ENCODE measurements at places on chromosomes 6 and 20.

DNA sequence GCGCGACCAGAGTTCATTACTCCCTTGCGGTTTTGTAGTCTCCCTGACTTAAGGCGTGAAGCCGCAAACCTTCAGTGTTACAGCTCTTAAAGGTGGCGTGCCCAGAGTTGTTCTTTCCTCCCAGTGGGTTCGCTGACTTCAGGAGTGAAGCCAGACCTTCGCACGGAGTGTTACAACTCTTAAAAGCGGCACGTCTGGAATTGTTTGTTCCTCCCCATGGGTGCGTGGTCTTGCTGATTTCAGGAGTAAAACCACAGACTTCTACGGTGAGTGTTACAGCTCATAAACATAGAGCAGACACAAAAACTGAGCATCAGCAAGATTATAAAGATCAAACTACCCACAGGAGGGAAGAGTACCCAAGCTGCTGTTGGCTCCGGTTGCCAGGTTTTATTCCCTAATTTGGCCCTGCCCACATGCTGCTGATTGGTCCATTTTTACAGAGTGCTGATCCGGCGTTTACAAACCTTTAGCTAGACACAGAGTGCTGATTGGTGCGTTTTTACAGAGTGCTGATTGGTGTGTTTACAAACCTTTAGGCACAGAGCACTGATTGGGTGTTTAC, 10.4 kb downstream of the TMEM14C start:
- peak; percentile 21 for DNase-seq

- DNase-seq: no peak
Measured at GRCh38 chr6:54516321-54516720, 208.1 kb downstream of the TINAG start.

GRCh38 chr20:49335476-49335875, 57.6 kb upstream of the ZNFX1 start:
- no peak for DNase-seq

DNA sequence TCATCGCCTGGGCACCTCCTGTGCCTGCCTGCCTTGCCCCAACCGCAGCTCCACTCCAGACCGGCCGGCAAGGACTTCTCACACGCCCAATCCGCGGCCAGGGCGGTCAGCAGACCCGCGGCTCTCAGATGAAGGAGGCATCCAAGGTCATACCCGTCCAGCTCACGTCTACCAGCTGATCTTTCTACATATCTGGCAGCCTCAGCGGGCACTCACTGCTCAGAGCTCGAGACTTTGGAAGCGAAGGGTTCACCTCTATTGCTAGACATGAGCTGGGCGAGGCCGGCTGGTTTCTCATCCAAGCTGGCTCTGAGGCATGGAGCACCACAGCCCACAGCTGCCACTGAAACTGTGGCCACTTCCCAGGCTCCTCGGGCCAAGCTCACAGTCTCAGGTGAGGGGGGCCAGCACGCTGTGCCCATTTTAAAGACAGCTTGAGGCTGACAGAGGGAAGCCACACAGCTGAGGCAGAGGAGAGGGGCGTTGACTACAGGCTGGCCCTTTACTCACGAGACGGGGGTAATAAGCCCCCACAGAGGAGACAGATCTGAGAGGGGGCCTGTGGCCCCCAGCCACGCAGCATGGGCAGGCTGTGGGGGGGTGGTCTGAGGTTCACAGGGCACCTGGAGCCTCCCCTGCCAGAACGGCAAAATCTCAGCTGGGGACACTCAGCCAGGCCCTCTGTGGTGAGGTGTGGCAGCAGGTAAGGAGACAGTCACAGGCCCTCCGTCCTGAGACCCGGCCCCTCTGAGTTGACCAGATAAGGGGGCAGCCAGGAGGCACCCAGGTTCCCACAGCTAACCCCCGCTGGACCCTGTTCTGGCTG, 2.0 kb downstream of the LAMA5 start:
- DNase-seq: no peak

- DNase-seq: no peak
Measured at GRCh38 chr20:58227391-58228102, 906 bp downstream of the ANKRD60 start.

- no peak for DNase-seq
Measured at GRCh38 chr6:101595276-101595675, 201.8 kb downstream of the GRIK2 start.

DNA sequence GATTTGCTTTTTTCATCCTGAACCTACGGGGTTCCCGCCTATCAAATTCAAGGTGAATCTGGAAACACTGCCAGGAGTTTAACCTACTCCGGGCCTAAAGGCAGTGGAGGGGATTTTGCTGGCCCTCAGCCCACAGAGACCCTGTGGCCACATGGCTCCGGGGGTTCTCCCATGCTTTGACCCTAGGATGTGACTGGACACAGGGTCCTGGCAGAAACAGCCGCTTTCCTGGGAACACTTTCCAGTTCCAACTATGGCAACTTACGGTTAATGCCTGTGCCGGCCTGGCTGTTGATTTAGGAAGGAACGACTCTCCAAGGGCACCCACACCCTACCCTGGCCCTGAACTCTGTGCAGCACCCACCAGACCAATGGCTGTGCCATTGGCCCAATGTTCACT, 141.7 kb upstream of the RPS6KA2 start:
- DNase-seq: no peak

DNA sequence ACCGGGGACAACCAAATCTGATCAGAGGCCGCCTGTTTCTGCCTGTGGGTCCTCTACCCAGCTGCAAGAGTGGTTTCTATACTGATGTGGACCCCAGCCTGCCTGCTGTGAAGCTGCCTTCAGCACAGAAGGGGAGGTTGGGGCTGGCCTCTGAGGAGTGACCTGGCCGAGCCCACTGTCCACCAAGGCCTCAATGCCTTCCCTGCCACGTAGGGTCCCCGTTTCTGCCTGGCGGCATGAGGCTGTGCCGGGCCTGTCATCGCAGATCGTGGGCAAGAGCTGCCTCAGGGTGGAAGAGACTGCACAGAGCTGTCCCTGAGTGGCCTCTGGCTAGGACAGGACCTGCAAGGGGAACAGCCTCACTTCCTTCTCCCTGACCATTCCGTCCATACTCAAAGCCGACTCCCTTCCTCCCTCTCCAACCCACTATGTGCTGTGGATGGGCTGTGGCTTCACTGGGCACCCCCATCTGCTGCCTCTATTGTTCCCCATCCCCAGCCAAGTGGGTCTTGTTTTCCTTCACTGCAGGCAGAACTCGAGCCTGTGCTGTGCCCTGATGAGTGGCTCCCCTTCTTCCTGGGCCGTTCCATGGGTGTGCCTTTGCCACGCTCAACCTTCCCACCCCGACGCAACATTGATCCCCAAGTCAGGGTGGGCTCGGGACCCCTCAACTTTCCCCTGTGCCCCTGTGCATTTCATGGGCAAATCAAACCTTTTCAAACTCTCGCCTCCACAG, 60.3 kb downstream of the ERMARD start:
- DNase-seq: no peak

- no peak for DNase-seq
Measured at GRCh38 chr6:44138717-44139350, 11.5 kb downstream of the TMEM63B start.

GRCh38 chr6:168913866-168914469, 339.7 kb downstream of the THBS2 start:
- DNase-seq: no peak

- DNase-seq: peak; percentile 3
Measured at GRCh38 chr20:25539742-25540672, 45.3 kb downstream of the NINL start.

GRCh38 chr6:104606361-104606760, 253.4 kb downstream of the HACE1 start:
- DNase-seq: no peak

DNA sequence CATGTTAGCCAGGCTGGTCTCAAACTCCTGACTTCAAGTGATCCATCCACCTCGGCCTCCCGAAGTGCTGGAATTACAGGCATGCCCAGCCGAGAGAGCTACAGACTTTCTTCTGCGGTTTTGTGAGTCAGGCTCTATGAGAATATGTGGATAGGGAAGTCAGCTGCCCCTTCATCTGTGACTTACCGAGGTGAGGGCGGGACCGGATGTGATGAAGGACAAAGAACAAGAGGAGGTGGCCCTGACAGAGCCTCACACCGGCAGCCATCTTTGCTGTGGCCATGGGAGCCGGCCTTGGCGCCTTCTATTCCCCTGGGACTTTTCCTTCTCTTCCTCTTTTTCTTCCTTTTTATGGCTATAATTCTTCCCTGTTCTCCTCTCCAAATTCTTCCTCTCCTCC, 67.0 kb downstream of the IYD start:
- DNase-seq: no peak

DNA sequence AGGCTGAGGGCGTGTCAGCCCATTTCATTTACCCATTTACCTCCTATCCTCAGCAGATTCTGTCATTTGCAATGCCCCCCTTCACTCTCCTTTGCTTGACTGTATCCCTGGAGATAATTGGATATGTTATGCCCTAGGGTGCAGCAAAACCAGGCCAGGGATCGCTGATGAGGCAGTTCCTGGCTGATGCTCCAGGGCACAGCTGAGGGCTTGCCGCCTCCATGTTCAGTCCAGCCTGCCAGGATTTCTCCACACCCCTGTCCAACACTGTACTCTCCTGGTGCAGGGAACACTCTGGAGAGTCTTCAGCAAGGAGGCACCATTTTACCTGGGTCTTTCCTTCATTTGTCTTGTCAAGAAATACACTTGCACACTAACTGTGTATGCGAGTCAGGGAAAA, 532.1 kb upstream of the CHD6 start:
- no peak for DNase-seq

GRCh38 chr6:147651249-147652063, 143.0 kb downstream of the SAMD5 start:
- DNase-seq: no peak

DNA sequence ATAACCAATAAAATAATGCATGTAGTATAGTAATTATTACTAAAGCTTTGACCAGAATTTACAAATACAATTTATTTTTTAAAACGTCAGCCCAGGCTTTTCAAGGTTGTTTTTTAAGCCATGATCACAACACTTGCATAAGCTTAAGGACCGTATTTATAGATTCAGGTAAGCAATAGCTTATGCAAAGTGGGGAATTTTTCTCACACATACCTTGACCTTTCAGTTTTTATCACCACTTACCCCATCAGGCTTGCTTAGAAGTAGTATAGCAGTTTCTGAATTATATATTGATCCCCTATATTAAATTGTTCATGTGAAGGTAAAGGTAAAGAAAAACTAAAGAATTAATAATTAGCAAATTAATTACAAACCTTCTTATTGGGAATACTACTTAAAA, 232.3 kb upstream of the FKBP1C start:
- DNase-seq: no peak

- no peak for DNase-seq
Measured at GRCh38 chr20:10217721-10218410, 764 bp upstream of the SNAP25 start.

GRCh38 chr20:46939031-46939965, 44.7 kb downstream of the EYA2 start:
- peak; percentile 51 for DNase-seq
